Activated T-cell treated with anti-CD3 and anti-CD28 coated beads, Interleukin-2, amount 50 U/mL, for 24 hours (primary cell): ENCODE measurements at places on chromosomes 11 and 22.
A peak's percentile ranks its signal among the peaks of the same experiment; 100 is the strongest.

DNA sequence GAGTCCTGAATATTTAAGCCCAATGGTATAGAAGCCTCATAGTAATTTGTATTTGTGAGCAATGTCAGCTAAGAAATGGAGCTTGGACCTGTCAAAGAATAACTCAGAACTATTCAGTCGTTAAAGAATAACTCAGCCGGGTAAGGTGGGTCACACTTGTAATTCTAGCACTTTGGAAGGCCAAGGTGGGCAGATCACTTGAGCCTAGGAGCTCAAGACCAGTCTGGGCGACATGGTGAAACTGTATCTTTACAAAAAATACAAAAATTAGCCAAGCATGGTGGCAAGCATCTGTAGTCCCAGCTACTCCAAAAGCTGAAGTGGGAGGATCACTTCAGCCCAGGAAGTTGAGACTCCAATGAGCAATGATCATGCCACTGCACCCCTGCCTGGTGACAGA, 1526.5 kb downstream of the LRRC4C start:
- no peak for DNase-seq

DNA sequence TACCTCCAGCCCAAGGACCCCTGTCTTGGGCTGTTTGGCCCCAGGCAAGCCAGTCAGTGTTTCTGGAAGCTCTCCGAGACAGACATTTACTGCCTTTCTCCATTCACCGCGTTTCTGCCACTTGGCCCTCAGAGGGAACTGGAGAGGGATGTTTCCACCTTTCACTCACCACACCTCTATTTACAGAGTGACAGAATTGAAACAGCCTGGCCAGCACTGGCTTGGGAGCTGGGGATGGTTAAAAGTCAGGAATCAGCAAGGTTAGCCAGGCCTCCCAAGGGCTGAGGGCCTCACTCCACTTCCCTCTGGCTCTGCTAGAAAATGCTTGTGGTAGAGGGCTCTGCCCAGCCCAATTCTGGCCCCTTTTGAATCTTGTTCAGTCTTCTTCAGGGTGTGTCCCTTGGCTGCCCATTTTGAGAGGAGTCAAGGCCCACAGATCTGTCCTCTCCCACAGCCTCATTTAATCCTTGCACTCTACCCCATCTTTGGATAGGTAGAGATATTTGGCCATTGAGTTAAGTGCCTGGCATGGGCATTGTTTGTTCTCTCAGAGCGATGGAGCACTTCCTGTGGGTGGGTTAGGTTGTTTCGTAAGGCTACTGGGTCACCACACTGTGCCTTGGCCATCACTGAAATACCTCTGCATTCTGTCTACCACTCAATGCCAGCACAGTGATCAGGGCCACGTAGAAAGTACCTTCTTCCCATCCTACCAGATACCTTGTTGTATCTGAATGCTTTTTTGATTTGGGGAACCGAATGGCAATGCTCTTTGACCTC, 119.2 kb downstream of the MICAL2 start:
- DNase-seq: no peak

- no peak for DNase-seq
These were observed 82.8 kb downstream of the C11orf91 start for GRCh38 chr11:33617672-33618350.

DNA sequence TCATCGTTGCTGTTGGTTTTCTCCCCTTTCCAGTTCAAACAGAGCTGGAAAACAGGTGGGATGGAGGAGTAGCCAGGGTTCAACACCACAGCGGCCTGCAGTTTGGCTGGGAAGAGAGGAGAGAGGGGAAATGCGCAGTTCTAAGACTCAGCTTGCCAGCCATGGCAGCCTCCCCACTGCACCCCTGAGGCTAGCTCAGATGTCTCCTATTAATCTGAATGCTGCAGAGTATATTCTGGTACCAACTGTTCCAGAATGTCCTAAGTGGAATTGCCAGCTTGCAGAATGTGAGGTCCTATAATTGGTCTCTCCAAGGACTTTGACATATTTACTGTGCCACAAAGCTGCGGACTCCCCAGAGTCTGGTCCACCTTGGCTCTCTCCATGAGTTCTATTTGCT, 32.0 kb downstream of the NEFH start:
- no peak for DNase-seq

GRCh38 chr22:46654927-46655595, 34.9 kb downstream of the GRAMD4 start:
- no peak for DNase-seq

DNA sequence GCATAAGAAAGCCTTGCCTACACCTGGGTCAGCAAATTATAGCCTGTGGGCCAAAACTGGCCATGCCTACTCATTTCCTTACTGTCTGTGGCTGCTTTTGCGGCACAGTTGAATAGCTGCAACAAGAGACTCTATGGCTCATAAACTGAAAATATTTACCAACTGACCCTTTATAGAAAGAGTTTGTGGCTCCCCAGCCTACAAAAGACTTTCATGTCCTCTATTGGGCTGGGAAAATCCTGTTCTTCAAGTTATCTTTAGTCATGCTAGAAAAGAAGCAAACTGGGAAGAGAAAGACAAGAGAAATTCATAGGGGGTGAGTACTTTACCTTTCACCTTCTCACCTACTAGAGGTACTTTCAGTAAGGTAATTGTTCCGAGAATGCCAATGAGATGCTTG, 175.1 kb downstream of the SWAP70 start:
- DNase-seq: no peak

DNA sequence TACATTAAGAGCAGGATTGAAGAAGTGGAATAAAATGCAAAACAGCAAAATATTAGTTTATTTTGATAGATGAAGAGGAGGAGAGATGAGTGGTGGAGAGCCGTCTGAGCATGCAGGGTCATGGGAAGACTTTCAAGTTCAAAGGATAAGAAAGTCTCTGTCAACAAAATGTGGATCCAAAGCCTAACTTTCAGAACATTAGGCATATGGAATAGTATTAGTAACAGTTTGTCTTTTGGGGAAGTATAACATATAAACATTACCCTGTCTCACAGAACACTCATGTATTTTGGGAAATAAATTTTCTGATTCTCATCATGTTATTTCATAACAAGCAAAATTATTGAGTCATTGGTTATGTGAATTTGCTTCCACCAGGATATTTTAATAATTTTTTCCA, 104.3 kb upstream of the CEP126 start:
- no peak for DNase-seq

DNA sequence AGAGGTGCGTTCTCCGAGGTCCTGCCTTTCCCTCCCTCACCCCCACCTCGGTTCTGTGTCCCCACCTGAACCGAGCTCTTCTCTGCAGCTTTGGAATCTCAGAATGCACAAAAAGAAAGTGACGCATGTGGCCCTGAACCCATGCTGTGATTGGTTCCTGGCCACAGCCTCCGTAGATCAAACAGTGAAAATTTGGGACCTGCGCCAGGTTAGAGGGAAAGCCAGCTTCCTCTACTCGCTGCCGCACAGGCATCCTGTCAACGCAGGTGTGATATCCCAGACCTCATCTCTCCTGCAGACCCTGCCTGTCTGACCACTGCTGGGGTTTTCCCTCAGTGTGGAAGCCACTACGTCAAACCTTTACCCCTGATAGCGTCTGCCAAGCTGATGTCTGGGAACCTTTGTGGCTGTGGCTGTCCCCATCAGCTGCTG, 13.9 kb downstream of the ACP2 start:
- DNase-seq: peak; percentile 55

- no peak for DNase-seq
These were observed 11.4 kb downstream of the KDELR3 start for GRCh38 chr22:38479096-38479837.

DNA sequence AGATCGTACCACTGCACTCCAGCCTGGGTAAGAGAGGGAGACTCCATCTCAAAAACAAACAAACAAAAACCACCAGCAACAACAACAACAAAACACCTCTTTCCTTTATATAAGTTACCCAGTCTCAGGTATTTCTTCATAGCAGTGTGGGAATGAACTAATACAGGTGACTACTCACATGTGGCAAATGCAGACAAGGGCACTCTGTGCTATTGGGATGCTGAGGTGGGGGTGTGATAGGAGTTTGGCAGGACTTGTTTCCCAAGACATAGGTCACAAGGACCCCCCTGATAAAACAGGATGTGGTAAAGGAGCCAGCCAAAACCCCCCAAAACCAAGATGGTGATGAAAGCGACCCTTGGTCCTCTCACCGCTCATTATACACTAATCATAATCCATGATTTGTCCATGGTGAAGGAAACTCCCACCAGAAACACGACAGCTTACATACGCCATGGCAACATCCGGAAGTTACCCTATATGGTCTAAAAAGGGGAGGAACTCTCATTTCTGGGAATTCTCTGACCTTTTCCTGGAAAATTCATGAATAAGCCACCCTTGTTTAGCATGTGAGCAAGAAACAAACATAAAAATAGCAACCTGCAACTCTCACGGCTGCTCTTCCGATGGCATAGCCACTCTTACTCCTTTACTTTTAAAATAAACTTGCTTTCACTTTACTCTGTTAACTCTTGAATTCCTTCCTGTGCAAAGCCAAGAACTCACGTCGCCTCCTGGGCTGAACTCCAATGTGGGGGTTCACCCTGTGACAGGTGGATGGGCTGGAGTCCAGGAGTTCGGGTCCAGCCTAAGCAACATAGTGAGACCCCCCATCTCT, 18.8 kb upstream of the INCENP start:
- no peak for DNase-seq

- no peak for DNase-seq
These were observed 163.1 kb upstream of the FAT3 start for GRCh38 chr11:92061456-92062062.

DNA sequence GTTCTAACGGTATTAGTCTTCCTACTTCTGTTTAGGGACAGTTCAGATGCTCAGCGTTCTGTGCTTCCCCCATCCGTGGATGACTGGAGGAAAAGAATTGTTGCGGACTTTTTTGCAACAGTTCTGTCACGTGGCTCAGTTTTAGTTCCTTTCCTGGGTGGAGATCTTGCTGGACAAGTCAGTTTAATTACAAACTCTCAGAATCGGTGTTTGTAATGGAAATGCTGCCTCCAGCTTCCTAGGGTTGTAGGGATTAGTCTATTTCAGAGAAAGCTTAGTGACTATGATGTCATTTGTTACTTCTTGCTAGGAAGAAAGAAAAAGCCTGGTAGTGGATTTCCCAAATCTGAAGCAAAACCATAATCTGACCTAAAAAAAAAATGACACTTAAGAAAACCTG, 320.4 kb downstream of the CADM1 start:
- DNase-seq: no peak

GRCh38 chr11:84264066-84264465, 977.9 kb upstream of the CCDC90B start:
- no peak for DNase-seq

DNA sequence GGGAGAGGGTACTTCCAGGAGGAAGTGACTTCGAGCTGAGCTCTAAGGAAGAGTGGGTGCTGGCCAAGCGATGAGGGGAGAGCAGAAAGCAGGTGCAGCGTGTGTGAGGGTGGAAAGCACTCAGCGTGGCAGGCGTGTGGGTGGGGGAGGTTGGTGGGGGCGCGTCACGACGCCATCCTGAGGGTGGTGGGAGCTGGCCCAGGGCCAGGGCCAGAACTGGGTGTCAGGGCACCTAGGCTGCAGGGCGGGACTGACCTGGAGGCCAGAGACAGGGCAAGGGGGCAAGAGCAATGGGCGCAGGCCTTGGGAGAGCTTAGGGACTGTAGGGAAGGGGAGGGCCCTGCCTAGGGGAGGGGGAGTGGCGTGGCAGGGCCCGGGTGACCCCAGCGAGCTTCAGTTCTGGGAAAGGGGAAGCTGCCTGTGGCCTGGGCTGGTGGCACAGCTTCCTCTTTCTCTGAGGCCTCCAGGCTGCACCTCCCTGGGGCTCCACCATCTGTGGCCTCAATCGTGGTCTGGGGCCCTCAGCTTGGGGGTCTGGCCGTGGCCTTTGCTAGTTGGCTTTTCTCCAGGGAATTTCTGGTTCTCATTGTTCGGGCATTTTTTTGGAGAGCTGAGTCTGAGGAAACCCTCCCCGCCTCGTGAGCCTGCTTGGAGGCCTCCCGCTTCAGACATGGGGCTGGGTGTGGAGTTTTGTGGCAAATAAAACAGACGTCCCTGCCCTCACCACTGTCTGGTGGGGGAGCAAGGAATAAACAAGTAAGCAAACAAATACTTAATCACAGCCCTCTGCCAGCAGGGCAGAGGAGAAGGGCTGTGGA, 8.9 kb downstream of the RELT start:
- no peak for DNase-seq

DNA sequence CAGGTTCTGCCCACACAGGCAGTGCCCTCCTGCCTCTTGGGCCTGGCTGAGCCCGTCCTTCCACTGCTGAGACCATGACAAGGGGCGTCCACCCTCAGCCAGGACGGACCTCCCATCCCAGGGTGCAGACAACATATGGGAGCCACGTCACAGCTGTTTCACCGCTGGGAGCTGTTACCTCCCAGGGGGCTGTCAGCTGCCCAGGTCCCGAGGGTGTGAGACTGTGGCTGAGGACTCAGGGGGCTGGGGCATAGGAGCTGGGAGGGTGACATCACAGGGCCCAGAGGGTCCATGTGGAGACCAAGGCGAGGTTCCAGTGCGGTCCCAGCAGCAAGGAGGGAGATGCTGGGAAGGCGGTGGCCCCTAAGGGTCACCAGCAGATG, 17.9 kb upstream of the CTSD start:
- DNase-seq: no peak

GRCh38 chr11:37988031-37988430, 1390.0 kb upstream of the RAG2 start:
- DNase-seq: no peak

DNA sequence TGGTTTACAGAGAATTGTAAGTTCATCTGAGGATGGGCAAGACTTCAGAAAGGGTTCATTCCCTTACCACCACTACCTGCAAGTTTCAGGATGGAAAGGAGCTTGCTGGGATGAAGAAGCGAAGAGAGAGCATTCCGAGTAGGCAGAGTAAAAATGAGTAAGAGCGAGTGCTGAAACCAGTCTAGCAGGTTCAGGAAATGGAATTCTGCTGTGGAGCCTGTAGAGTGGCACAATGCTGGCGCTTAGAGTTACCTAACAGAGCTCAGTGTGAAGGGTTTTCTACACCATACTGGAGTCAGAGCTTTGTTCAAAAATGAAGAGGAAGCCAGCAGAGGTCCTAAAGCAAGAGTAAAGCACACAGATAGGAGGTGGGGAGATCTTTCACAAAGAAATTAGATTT, 179.2 kb upstream of the ZC3H12C start:
- DNase-seq: no peak

DNA sequence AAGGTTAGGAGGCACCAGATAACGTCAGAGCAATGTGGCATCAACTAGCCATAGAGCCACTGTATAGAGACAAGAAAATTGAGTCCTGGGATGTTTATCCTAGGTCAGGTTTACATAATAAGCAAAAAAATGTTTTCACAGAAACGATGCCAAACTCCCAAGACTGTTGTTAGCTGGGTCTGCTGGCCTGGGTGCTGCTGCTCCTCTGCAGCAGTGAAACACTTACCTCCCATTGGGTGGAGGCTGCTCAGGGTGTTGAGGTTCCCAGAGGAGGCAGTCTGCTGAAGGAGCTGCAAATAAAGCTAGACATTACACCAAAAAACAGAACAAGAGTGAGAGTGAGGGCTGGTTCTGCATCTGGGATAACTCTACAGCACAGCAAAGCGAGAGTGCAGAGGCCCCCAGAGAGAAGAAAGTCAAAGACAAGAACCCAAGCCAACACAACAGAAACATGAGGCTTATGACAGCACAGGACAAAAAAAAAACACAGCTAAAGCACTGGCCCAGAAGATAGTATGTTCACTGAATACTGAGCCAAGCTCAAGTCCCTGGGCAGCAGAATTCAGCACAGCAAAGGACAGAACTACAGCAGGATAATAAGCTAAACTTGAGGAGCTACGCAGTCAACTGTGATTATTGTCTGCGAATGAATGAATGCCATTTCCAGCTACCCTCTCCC, 29.9 kb upstream of the RAPSN start:
- DNase-seq: no peak
